ENCODE measurements at places on chromosomes 12 and 14.

DNA sequence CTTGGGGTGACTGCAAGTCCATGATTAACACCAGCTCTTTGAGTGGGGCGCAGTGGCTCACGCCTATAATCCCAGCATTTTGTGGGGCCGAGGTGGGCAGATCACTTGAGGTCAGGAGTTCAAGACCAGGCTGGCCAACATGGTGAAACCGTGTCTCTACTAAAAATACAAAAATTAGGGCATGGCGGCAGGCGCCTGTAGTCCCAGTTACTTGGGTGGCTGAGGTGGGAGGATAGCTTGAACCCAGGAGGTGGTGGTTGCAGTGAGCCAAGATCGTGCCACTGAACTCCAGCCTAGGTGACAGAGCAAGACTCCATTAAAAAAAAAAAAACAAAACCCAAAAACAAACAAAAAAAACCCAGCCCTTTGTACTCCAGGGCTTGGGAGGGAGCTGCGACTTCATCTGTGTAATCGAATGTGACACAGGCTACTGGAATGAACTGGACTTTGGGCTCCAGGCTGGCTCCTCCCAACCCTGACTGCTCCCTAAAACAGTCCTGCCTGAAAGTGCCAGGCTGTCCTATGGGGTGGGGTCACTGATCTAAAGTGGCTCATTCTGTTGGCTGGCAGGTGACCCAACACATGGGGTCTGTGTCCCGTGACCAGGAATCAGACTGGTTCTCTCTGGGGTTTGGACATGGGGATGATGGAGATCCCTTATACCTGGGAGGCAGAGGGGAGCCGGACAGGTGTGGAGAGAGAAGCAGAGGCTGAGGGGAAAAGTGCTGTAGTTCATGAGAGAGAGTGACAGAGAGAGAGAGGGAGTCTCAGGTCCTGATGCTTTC is 9.3 kb upstream of the C12orf43 start:
- no peak for DNase-seq

DNA sequence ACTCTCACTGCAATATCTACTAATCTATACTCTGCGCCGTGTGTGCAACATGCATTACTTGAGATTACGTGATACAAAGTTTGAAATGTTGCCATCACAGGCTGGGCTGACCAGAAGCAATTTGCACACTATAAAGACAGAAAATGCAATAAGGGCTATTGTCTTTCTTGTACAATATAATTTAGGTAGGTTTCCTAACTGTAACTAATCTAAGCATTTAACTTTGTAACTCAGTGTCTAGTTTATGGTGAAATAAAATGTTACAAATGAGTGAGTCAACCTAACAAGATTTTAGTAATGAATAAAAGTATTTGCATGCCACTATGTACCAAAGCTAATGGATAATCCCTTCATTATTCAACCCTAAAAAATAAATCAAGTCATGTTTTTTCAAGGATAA is 57.8 kb downstream of the LRP6 start:
- DNase-seq = no peak

- no peak for DNase-seq
Observed at GRCh38 chr12:6312529-6313325, 2.2 kb downstream of the PLEKHG6 start.

DNA sequence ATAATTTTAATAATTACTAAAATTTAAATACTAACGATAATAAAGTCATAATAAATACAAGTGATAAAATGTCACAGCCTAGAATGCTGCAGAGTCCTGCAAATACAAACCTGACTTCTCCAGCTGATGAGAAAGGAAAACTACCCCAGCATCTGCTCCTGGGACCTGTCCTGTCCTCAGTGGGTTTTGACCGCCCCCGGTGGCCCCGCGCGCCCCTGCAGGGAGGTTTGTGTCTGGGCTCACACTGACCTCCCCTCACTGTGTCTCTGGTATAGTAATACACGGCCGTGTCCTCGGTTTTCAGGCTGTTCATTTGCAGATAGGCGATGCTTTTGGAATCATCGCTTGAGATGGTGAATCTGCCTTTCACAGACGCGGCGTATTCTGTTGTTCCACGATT is 1139.4 kb downstream of the TMEM121 start:
- no peak for DNase-seq

- no peak for DNase-seq
Observed at GRCh38 chr14:31895646-31896045, 181.5 kb upstream of the ARHGAP5 start.

DNA sequence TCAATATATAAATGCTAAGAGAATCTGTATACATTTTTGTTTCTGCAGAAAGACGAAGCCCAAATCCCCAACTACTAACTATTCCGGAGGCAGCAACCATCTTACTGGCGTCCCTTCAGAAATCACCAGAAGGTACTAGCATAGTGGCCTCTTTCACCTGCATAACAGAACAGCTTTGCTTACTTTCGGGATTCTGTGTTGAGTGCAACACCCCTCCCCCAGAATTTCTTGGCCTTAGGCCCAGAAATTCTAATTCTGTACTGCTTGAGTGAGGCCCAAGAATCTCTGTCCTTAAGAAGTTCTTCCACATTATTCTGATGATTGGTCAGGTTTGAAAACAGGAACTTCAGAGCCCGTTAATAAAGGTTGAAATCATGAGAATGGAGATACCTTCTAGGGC is 2.9 kb downstream of the SPX start:
- no peak for DNase-seq

DNA sequence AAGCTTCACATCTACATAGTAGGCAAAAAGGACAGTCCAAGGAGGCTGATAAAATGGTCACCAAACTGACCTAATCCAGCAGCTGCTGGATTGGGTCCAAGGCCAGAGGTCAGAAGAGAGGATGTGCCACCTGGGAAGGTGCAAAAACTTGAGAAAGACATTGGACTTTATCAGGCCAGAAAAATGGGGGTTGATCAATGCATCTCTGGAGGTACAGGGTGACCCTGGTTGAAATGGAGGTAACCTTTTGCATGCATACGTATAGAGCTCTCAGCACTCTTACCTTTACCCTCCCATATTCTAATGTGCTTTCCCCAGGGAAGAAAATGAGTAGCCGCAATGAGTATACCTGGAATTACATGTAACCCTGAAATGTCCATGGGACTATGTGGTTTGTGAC is 16.0 kb downstream of the BTG1 start:
- DNase-seq = no peak

DNA sequence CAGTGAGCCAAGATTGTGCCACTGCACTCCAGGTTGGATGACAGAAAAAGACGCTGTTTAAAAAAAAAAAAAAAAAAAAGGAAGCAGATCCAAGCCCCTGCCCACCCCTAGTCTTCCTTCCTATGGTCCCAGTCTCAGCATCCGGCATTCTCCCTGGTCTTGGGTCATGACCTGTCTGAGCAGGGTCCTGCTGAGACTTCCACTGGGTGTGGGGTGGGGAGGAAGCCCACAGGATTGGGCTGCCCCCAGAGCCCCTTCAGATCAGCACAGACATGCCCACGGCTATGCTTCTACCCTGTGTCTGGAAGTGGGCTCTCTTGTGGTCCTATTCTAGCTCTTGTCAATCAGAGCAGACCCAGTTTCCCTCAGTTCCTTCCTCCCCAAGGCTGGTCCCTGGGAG is 12.6 kb upstream of the PLEK2 start:
- no peak for DNase-seq

DNA sequence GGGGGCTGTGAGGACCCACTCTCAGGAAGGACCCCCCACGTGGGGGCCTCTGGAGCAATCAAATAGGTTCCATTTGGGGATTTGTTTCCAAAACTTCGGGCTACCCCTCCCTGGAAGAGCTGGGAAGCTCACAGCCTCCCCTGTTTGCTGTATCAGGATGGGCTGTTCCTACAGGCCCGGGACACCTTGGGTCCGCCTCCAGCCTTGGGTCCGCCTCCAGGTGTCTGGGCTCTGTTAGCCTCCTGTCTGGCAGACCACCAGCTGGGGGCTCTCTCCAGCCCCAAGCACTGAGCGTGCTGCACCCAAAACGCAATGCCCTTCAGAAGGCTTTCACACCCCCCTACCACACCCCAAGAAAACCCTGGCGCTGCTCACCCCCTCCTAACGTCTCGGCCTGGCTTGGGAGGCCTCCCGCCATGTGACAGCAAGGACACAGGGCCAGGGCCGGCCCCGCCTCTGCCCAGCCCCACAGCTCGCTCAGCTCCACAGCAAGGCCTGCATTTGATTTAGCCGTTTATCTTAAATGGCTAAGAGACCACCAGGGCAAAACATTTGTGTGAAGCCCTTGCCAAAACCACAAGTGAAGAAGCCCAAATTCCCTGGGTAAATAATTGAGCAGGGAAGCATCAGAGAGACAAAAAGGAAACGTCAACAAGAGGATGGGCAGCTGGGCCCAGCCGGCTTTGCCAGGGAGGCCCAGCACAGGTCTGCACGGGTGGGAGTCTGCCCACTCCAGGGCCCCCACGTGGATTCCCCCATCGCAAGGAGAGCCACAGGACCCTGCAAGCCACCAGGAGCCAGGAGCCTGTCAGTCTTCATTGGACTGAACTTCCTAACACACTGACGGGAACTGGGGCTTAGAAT is 39.9 kb downstream of the BCL11B start:
- DNase-seq = no peak

- DNase-seq = no peak
Observed at GRCh38 chr12:39989501-39989900, 116.4 kb downstream of the SLC2A13 start.

DNA sequence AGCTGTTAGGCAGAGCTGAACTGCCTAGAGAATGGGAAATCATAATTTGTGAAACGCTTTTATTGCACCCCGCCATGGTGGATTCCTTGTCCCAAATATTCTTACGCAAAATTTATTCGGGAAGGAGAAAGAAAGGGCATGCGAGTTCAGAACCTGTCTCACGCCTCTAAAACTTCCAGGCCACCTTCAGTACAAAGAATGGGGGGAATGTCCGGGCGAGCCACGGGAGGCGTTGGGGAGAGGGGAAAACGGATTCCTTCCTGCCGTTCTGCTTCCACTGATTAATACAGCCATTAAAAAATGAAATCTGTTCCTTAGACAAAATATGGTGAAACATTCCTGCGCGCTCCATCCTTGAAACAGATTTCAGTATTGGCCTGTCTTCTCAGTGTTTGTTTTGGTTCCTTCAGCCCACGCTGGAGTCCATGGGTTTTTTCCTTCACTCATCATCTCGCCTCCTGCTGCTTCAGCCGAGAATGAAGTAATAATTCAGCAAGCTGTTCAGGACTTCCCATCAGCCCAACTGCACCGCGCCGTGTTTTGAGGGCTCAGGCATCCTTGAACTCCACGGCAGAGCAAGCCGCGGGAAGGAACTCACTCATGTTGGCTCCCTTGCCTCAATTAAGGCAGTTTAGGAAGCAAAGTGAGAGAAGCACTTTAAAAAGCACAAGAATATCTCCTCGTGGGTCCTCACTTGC is 47.7 kb upstream of the CDKN3 start:
- no peak for DNase-seq

DNA sequence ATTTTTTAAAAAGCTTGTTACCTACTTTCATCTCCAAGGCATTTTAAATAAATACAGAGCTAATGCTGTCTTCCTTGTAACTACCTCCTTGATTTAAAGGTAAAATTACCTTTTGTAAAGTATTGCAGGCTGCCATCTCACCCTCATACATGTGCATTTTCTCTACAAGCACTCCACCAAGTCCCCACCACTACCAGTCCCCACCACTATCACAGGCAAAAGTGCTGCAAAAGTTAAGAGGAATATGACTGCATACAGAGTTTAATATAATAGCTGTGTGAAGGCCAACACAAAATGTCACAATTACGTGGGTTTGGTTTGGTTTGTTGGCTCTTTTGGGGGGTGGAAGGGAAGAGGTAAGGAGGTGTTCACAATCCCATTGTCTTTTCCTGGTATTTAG is 9.6 kb downstream of the SIX1 start:
- no peak for DNase-seq
